Brain (organoid and tissue), 16 donors: ENCODE measurements at places on chromosomes 6 and 20. TPM values are rescaled to one million over a fixed set of nuclear protein-coding genes. Genes with fewer than 3 reads are reported as not detected.
A peak's percentile ranks its signal among the peaks of the same experiment; 100 is the strongest.

The PTCHD4 gene
- polyA plus RNA-seq = 0.20 TPM

The CCN6 gene
- polyA plus RNA-seq = not detected

The MYB gene
- polyA plus RNA-seq = 4.8 TPM

The MCM3 gene
- polyA plus RNA-seq = 134 TPM

The RIMS4 gene
- 21.5 TPM for polyA plus RNA-seq

The ATP6V1G2 gene
- 122 TPM for polyA plus RNA-seq

GRCh38 chr6:96562886-96563285 is at the start of gene FHL5:
Gene FHL5 (plus strand): TSS chr6:96563128. CDS start chr6:96603614, 40,486 bp downstream.
- DNase-seq = no peak

DNA sequence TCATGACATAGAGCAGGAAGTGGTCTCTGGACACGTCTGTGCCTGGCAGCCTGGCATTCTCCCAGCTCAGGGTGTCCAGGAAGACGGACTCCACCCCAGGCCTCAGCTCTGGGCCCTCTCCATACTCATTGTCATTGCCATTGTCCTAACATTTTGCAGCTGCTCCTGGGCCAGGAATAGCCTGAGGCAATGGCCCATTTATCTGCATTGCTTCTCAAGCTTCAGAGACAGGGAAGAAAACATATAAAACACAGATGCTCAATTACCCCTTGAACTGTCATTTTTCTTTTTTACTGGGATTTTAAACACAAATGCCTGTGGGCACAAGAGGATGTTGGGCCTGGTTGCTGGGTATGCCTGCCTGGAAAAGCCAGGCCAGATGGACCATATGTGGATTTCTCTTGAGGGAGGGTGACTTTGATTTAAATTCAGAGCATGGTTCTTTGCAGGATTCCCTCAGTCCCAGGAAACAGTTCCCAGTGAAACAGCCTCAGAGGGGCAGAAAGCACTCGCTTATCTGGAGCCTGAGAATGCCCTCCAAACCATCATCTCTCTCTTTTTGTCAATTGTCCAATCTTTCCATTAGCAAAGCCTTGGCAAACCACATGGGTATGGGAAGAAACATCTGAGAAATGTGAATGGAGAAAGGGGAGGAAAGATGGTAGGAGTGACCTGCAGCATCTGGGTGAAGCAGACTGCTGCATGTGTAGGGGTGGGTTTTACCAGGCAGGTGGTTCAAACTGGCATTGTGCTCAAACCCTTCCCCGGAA is 17.9 kb downstream of the LAMP5 start:
- no peak for DNase-seq

GRCh38 chr6:99432877-99433276 is 7.8 kb upstream of the PNISR start:
- DNase-seq = no peak

GRCh38 chr20:58268421-58268821 is 40.0 kb upstream of the ANKRD60 start:
- no peak for DNase-seq

DNA sequence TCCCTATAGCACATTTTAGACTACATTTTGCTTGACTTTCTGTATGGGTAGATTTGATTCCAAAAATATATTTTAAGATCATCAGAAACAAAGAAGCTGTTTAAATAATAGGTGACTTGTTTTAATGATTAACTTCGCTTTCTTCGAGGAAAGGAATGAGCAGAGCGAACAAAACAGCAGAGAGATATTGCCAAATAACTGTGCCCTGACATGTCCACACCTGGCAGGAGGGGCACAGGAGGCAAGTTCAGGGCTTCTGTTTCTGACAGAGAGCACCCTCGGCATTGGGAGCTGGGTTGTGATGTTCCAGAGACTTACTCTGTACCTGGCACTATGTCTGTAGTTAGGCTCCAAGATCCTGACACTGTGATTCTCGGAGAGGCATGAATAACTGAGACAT is 155.7 kb upstream of the SASH1 start:
- DNase-seq = no peak

DNA sequence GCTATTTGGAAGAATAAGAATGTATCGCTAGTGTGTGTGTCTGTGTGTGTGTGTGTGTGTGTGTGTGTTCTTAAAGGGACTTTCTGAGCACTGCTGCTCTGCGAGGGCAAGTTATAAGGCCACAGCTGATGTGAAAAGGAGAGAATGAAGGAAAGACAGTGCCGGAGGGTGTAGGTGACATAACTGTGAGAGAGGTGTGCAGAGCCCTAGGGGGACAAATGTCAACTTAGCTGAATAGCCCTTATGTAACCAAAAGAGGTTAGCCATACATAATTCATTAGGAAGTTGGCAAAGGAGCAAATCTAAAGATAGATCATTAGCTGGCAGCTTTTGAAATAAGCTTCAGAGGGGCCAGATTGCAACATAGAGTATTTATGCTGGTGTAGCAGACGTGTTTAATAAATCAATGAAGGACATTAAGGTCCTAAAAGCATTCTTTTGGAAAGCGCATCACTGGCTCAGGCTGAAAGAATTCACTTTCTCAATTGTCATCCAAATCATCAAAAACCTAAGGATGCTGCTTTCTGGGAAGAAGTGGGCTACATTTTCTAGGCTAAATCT is 81.0 kb downstream of the NDUFAF5 start:
- DNase-seq = peak; percentile 27

- no peak for DNase-seq
Observed at GRCh38 chr20:45021631-45022030, 55.3 kb downstream of the STK4 start.

GRCh38 chr6:128368213-128368944 is 152.0 kb downstream of the PTPRK start:
- no peak for DNase-seq

DNA sequence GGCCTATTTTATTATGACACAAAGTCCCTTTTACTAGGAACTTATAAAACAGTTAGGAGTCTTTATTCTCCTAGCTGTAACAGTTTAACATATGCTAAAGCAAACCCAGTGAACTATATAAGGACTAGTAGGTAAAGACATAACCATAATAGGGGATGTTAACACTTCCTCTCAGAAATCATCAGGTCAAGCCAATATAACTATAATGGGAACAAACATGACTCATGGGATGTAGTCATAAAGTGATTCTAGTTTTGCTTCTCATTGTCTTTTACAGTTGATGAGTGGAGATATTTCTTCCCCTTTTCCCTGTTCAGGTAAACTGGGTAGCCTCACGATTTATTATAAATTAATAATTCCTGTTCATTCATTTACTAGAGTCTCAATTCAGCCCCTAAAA is 9.7 kb downstream of the PTCHD4 start:
- no peak for DNase-seq

DNA sequence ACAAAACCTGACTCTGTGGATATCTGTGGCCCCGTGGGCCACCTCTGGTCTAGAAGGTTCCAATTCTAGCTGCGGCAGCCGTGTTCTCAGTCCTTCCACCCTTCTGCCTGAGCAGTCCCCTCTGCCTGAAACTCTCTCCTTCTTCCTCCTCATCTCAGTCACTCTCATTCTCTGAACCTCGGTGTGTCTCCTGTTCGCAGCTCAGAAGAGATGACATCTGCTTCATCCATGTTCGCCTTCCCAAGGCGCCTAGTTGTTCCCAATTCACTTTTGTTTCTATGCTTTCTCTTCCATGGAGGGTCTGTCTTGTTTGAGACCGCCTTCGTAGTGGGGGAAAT is 95.5 kb downstream of the CEBPB start:
- no peak for DNase-seq

- DNase-seq = no peak
Observed at GRCh38 chr6:6564154-6564553, 24.4 kb upstream of the LY86 start.
